ENCODE measurements at places on chromosomes 3 and 15.

DNA sequence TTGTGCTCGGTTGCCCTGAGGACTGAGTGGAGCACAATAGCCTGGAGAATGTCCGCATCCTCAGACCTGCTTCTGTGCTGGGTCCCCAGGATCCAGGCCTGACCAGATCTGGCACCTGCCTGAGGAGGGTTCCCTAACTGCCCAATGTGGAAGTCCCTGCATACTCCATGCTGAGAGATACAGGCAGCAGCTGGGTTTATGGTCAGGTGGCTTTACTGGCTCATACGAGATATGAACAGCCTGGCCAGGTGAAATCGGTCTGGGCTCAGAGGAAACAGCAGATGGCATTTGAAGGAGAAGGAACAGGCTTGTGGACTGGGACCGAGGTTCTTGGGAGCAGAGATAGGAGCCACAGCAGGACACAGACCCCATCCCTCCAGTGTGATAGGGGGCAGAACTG is 18.2 kb upstream of the KIF23 start:
- no peak for DNase-seq

DNA sequence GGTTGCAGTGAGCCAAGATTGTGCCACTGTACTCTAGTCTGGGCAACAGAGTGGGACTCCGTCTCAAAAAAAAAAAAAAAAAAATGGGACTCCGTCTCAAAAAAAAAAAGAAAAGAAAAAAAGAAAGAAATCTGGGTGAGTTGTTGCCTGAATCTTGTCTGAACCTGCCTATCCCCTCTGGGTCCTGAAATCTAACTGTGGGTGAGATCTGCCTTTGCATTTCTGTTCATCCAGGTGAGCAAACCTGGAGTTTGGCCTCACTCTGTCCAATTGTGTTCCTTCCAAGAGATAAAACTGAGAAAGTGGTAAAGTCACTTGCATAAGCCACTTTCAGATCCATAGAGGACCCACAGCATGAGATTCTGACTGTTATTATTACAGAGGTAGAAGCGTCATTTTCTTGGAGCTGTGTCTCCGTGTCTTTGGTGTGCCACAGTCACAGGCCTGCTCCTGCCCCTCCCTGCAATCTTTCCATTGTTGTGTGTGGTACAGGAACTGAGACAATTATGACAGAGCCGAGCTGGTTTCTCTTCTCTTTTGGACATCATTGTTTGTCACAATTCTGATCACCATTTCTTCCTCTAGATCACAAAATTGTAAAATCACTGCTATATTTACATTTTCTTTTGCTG is 235.9 kb downstream of the LPP start:
- DNase-seq, result peak; percentile 30

DNA sequence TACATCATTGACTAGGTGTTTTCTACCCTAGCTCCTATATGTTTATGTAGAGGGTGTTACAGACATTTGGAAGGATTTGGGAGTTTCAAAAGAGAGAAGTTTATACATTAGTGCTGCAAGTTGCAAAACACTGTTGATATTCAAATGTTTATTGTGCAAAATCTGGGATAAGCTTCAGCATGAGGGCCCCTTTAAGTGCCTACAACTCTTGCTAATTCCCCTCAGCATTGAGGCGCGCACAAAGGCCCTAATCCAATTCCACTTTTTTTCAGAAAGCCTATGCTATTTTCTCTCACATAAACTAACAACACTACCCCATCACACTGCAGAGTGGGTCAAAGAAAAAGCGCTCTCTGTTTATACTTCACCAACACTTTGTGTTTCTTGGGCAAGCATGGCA is 208.0 kb downstream of the NR2F2 start:
- no peak for DNase-seq

- no peak for DNase-seq
These were observed 151.0 kb downstream of the CHL1 start for GRCh38 chr3:347581-347980.

- no peak for DNase-seq
These were observed 12.3 kb downstream of the TIMMDC1 start for GRCh38 chr3:119510690-119511089.

- DNase-seq, result no peak
These were observed 660 bp upstream of the RTF1 start for GRCh38 chr15:41416128-41416741.

- DNase-seq, result no peak
These were observed 87.5 kb upstream of the ATP13A5 start for GRCh38 chr3:193465992-193466608.

Measured in activated T-helper 2 cell treated with anti-CD3 and anti-CD28 coated beads, Interferon-gamma antibody, Interleukin-2, Interleukin-4, amounts not matched to agents 10 μg/mL and 5 μg/mL and 100 μg/mL, durations not matched to agents 14 hours and 24 hours and 36 hours (primary cell).